ENCODE measurements at places on chromosomes 7 and 10.

- DNase-seq, result no peak
Measured at GRCh38 chr10:89690027-89690426, 11.4 kb upstream of the KIF20B start.

DNA sequence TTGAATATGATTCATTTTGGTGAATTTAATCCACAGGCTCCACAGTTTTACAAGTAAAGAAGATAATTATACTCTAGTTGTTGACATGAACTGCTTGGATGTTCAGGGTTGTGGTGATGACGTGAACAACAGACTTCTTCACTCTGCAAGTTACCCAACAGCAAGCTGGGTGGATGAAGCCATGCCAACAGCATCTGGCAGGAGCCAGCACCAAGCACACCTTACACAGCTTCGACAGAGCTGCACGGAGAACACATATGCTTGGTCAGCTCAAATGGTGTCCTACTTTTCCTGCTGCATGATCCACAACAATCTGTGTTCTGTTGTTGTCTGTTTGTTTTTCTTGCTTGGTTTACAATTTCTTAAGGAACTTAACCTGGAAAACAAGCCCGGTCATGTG is 9.8 kb downstream of the NOD1 start:
- DNase-seq, result no peak

DNA sequence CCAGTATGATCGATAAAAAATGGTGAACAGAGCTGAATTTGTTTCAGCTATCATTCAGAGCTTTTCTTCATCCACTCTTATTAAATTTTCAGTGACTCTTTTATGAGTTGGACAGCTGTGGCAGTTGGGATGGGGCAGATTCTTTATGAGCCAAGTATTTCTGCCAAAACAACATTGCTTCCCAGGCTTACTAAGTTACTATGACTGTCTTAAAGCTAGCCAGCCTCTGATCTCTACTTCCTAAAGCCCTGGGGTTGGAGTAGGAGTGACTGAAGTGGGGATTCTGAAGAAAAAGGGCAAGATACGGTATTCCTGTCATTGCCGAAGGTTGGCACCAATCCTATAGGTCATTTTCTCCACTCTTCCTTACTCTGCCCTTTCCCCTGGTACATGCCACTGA is 12.7 kb downstream of the RPP30 start:
- DNase-seq, result peak; percentile 23

DNA sequence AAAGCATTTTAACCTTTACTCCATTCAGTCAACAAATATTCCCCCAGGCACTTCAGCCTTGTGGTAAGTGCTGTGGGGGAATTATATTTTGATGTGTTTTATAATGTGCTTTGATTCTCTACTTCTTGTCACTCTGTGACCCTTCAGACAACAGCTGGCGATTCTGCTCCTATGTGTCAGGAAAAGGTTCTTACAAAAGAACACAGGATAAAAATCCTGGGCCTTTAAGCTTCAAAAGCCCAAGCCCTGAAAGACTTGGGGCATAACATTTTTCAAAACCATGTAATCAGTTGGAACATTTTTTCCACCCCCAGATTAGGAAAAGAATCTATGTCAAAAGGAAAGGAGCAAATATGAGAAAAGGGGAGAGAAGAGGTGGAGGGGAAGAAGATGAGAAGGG is 37.8 kb upstream of the LRRC17 start:
- DNase-seq, result no peak

GRCh38 chr7:41491308-41491707 is 211.6 kb downstream of the INHBA start:
- DNase-seq, result no peak
